RPMI7951 (cell line): ENCODE measurements at places on chromosomes 4 and X.
A peak's percentile ranks its signal among the peaks of the same experiment; 100 is the strongest.

- no peak for DNase-seq
Observed at GRCh38 chr4:71262161-71262560, 76.7 kb upstream of the SLC4A4 start.

GRCh38 chr4:66569228-66569627 is 898.9 kb upstream of the EPHA5 start:
- no peak for DNase-seq

DNA sequence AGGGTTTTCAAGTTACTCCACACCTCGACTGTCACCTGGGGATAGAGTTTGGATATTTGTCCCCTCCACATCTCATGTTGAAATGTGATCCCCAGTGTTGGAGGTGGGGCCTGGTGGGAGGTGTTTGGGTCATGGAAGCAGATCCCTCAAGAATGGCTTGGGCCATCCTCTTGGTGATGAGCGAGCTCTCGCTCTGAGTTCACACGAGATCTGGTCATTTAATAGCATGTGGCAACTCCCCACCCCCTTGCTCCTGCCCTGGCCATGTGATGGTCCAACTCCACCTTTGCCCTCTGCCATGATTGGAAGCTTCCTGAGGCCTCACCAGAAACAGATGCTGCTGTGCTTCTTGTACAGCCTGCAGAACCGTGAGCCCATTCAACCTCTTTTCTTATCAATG is 8.3 kb downstream of the CTAG1A start:
- no peak for DNase-seq

GRCh38 chrX:154458116-154458953 is at the start of gene PLXNA3:
Gene PLXNA3 (plus strand): TSS chrX:154458281. CDS start chrX:154460184, 1,903 bp downstream.
- DNase-seq, result peak; percentile 35

DNA sequence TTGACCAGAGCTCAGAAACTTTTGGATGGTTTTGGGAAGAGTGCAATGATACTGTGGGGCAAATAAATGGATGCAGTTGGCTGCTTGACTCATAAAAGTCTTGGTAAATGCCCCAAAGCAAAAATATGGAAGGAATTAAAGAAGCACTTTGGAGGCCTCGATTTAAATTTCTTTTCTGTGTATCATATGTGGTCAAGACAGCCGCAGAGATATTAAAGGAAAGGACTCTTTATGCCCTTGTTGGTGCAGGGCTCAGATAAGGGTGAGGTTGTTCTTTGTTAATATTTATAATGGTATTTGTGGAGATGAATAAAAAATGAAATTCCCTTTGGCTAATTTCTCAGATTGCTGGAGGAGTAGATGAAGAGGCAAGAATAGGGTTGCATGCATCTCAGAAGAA is 90.2 kb downstream of the NHS start:
- DNase-seq, result peak; percentile 83

DNA sequence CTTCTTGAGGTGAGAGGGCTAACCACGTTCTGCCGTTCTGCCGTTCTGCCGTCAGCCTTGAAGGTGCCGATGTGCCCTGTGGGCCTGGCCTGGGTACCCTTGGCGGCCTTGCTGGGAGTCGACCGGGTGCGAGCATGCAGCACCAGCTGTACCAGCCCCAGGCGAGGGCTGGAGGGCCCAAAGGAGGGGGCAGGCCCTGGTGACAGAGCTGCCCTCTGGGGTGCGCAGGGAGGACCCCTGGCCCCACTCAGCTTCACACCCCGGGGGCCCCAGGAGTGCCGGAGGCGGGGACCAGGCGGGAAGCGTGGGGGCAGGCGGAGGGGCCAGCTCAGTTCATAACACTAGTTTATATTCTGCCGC is 22.1 kb downstream of the UVSSA start:
- no peak for DNase-seq

DNA sequence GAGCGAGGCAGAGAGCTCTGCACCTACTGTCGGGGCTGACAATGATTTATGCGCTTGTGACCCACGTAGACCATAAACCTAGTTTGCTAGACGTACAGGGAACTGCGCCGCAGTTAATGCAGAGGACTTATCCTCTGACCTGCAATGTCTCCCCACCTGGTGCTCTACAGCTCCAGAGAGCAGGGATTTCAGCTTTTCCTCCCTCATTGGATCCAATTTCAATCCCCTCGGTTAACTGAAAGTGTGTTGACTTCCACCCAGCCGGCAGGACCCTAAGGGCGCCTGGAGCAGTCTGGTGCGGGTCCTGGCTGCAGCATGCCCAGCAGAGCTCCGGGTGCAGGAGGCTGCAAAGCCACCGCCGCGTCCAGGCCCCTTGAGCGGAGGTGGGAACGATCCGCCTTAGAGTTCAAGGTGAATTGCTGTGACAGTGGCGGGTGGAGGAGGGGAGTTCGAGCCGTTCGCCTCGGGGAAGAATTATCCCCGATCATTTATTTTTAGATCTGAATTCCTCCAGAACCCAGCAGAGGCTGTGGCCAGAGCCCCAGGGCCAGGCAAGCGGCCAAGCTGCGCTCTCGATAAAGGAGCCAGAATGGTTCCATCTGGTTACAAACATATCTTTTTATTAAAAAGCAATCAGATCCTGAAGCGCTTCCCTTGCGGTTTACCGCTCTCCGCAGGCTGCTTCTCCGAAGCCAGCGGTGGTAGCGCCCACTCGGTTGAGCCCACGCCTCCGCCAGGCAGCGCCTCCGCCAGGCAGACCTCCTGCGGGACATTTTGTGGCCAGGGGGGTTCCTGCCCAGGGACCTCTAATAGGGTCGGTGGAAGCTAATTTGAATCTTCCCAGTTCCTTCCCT is 66.0 kb downstream of the FBXO8 start:
- peak; percentile 86 for DNase-seq

- no peak for DNase-seq
Observed at GRCh38 chr4:113009461-113009860, 40.0 kb upstream of the ANK2 start.

DNA sequence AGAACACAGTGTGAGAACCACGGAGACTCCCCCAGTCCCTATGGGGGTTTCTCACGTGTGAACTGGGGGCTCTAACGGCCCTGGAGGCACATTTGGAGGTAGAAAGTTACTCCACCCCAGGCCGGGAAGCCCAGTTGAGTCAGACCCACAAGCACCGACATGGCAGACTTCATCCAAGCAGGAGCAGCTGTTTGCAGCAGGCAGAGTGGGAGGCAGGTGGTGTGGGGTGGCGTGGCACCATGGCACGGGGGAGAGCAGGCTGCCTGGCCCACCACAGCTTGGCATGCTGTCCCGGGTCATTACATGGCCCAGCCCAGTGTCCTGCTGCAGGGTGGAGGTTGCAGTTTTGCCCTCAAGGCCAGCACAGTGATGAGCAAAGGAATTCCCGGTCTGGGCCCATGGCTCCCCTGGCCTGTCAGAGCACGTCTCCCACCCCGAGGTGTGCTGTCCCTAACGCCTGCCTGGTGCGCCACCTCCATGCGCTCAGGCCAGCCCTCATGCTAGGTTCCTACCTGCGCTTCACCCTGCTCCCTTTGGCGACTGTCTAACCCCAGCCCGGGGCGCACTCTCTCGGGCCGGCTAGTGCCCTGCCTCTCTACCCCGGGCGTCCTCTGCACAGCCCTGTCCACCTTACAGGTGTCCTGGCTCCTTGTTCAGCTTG is 90.6 kb upstream of the AFAP1 start:
- DNase-seq, result no peak

- no peak for DNase-seq
Observed at GRCh38 chr4:40530961-40531635, 98.6 kb downstream of the RBM47 start.
